ENCODE measurements at places on chromosomes 3 and 15.

GRCh38 chr3:15071699-15072098 is 6.6 kb upstream of the MRPS25 start:
- no peak for DNase-seq
- no peak overlapping the region for H3K27ac ChIP-seq
- H3K27me3 ChIP-seq, result no peaks in the 10 kb centered on the region
- H3K4me1 ChIP-seq, result no peaks in the 10 kb centered on the region
- no peak overlapping the region for H3K4me3 ChIP-seq

DNA sequence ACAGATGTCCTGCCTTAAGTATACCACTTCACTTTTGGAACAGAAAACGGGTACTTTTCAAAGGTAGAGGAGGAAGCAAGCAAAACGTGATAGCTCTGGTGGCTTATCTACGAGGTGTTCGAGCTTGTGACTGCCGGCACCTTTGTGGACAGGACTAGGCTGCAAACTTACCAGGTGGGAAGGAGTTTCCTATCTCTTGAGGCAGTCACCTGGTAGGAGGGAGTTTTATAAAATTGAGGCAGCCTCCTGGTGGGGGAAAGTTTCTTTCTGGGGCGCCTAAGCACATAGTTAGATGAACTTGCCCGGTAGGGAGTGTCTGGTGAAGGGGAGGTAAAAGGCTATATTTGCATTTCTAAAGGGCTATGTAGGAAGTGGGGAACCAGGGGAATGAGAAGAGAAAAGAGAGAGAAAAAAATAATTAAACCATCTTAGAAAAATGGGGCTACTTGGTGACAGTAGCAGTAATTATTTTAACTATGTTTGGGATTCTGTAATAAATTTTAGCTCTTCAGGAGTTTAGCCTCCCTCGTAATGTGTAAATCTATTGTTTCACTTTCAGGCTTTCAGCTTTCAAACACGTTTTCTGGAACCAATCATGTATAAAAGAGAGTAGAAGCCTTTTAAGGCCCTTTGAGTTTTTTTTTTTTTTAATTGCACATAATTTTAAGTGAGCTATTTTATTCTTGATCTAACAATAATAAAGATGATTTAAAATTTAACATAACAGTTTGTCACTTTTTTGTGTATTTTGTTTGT is 131.0 kb downstream of the IL5RA start:
- H3K4me1 ChIP-seq, result no peaks in the 10 kb centered on the region
- H3K27ac ChIP-seq, result no peak overlapping the region
- H3K36me3 ChIP-seq, result no peaks in the 10 kb centered on the region
- H3K27me3 ChIP-seq, result no peaks in the 10 kb centered on the region
- H3K4me3 ChIP-seq, result no peak overlapping the region
- no peak for DNase-seq

DNA sequence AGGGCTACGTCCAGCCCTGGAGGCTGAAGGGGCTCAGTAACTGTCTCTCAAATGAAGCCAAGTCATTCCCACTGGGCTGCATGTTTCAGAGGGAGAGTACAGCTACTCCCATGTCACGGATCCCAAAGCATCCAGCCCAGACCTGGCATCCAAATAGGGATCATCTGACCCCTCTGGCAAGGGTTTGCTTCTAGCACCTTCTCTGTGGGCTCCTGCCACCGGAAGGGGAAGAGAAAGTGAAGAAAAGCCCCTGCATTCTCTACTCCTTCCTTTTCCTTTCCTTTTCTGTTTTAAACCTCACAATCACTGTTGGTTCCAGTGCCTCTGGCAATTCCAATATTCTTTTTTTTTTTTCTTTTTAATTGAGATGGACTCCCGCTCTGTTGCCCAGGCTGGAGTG is 64.5 kb upstream of the CTSH start:
- no peaks in the 10 kb centered on the region for H3K36me3 ChIP-seq
- no peak overlapping the region for H3K4me3 ChIP-seq
- DNase-seq, result no peak
- H3K27ac ChIP-seq, result no peak overlapping the region

DNA sequence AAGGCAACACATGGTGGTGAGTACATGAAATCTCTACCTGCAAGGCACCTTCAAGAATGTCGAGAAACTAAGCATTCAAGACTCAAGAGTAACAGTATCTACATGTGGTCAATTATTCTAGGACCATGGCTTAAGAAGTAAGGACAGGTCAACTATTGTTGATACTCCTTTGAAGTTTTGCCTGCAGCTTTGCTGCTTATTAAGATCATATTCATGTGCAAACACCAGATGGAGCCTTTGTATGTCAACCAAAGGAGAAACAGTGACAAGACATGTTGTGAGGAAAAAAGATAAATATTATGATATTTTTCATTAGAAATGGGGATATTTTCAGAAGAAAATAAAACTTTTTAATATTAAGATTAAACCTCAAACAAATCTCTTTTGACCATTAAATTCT is 52.3 kb upstream of the FGF7 start:
- no peak for DNase-seq
- no peak overlapping the region for H3K4me3 ChIP-seq
- H3K27ac ChIP-seq, result no peak overlapping the region
- no peaks in the 10 kb centered on the region for H3K36me3 ChIP-seq
- H3K4me1 ChIP-seq, result no peaks in the 10 kb centered on the region

DNA sequence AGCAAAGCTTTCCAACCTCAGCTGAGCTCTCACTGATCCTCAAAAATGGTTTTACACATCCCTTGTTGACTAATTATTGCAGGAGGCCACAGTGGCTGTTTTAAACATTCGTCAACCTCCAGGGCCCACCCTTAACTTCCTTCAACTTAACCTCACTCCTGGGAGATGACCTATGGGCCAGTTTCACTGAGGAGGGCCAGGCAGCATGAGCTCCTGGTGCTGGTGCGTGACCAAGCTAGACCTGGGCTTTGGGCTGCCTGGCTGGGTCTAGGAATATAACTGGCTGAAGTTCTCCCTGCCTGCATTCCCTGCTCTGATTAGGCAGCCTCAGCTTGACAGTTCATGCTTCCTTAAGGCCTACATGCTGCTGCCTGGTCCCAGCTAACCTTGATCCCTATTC is 273.7 kb upstream of the ATP11B start:
- no peaks in the 10 kb centered on the region for H3K4me1 ChIP-seq
- H3K27me3 ChIP-seq, result no peaks in the 10 kb centered on the region
- H3K36me3 ChIP-seq, result no peaks in the 10 kb centered on the region

- no peak for DNase-seq
- no peaks in the 10 kb centered on the region for H3K36me3 ChIP-seq
- no peaks in the 10 kb centered on the region for H3K4me1 ChIP-seq
These were observed 169.7 kb upstream of the AGTR1 start for GRCh38 chr3:148528024-148528423.

DNA sequence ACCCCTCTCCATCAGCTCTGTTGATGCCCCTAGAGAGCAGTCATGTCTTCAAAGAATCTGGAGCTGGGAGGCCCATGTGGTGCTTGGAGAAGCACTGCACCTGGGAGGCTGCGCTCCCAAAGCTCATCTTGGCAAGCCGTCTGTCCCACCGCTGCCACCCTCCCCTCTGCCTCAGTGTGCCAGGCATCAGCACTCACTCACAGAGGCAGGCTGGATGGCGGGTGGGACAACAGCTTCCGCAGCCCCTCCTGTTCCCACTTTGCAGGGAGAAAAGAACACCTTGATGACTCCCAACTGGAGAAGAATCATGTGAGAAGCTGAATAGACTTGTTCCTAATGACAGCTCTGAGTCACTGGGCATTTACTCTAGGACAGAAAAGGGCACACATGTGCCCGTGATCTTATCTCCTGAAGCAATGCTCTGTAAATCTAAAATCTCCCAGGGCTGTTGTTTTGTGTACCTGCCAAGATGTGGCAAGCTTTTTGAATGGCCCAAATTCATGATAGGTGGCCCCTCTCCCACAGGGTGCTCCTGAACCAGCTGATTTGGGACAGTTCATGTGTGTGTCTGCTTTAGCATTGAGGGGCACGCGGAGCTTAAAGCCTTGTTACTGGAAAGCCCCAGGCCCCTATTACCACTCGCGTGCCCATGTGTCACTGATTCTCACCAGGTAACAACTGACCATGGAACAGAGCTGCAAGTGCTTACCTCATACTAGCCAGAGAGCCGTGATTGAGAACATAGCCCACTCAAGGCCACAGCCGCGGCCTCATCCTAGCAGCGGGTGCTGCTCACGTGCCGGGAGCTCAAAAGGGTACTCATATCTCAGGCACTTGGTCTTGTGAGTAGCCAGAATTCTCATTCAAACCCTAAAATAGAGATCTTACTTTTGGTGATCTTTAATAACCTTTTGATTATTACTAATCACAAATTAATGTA is 104.4 kb downstream of the DNAJB8 start:
- no peak overlapping the region for H3K4me3 ChIP-seq
- no peaks in the 10 kb centered on the region for H3K36me3 ChIP-seq
- no peaks in the 10 kb centered on the region for H3K27me3 ChIP-seq
- DNase-seq, result no peak
- H3K4me1 ChIP-seq, result peaks cover 31% of the 10 kb centered on the region
- H3K27ac ChIP-seq, result no peak overlapping the region

DNA sequence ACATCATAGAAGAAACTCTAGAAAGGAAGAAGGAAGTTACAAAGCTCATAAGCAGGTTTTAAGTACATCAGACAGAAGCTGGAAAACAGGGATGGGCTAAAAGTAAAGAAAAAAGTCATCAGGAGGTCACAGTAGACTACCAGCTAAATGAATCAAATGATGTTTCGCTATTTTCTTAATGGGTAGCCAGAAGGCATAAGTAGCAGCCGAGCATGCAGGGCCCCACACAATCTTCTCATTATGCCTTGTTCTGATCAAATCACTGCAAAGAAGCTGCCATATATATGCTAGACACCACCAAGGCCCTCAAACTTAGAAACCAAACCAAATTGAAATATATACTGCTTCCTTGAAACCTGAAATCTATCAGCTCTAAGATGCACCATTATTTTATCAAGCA is 349.1 kb downstream of the ULK4 start:
- H3K36me3 ChIP-seq, result no peaks in the 10 kb centered on the region
- no peaks in the 10 kb centered on the region for H3K27me3 ChIP-seq
- no peak overlapping the region for H3K27ac ChIP-seq

DNA sequence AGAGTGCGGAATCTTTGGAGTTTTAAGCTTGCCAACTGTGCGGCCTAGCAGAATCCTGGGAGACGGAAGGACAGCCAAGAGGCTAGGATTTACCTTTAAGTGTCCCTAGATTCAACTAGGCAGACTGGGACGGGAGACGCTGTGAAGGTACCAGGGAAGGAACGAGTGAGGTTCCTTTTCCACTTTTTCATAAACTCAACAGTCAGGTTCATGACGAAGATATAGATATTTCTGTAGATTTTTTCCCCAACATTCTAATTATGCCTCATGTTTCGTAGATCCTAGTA is 564 bp upstream of the GABPB1 start:
- peaks cover 38% of the 10 kb centered on the region for H3K4me1 ChIP-seq
- H3K27ac ChIP-seq, result peak overlapping the region; percentile 93
- no peaks in the 10 kb centered on the region for H3K36me3 ChIP-seq
- no peak for DNase-seq
- H3K27me3 ChIP-seq, result no peaks in the 10 kb centered on the region

- no peaks in the 10 kb centered on the region for H3K27me3 ChIP-seq
- no peaks in the 10 kb centered on the region for H3K36me3 ChIP-seq
- no peak overlapping the region for H3K4me3 ChIP-seq
- no peak overlapping the region for H3K27ac ChIP-seq
- no peak for DNase-seq
These were observed 27.6 kb downstream of the EAF1 start for GRCh38 chr3:15454965-15455364.

DNA sequence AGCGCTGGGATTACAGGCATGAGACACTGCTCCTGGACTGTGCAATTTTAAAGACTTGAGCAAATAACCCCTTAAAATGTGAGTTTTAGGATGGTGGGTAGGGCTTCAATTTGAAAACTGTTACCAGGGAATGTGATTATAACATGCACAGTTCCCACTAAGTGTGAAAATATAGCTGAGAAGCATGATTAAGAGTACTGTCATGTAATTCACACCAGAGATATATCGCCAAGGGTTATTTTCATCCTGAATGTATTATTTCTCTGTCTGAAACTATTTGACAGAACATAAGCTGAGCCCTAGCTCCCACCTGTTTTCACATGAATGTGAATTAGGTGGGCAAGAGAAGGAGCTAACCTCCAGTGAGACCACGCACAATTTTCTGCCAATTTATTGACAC is 457.2 kb downstream of the GABRG3 start:
- no peaks in the 10 kb centered on the region for H3K27me3 ChIP-seq
- DNase-seq, result no peak
- no peak overlapping the region for H3K27ac ChIP-seq
- no peaks in the 10 kb centered on the region for H3K36me3 ChIP-seq
- no peak overlapping the region for H3K4me3 ChIP-seq

DNA sequence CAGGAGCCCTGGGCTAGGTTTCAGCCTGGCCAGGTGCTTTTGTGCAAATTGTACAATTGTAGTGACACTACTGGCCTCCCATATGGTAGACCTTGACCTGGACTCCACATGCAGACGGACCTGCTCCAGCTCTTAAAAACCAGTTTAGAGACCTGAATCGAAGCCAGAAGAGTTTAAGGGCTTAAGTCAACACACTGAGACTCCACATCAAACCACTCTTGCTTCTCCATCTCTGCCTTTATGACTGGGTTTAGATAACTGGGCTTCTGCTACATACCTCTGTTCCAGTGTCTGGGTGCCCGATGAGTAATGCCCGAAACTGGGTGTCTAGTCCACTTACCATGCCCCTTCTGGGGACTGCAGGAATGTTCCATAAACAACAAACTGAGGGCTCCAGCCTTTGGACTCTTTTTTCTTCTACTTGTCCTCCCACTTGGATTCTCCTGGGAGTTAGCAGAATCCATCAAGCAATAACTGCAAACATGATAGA is 32.8 kb downstream of the TMEM212 start:
- H3K27me3 ChIP-seq, result no peaks in the 10 kb centered on the region
- H3K4me3 ChIP-seq, result no peak overlapping the region
- peaks cover 18% of the 10 kb centered on the region for H3K4me1 ChIP-seq
- H3K27ac ChIP-seq, result no peak overlapping the region

DNA sequence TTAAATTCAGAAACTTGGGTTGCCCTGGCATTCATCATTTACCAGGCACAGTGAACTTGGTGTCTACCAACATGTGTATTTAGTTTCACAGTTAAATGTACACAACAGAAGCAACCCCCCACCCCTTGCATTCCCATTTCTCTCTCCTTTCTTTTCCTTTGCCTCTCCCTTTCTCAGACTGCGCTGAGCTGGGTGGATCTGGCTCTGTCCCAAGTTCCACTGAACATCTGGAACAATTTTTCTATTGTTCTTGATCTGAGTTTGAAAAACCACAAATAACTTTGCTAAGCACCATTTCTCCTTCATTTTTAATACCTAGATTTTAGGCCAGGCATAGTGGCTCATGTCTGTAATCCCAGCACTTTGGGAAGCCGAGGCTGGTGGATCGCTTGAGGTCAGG is 242.2 kb downstream of the ABHD5 start:
- H3K4me1 ChIP-seq, result no peaks in the 10 kb centered on the region
- H3K36me3 ChIP-seq, result no peaks in the 10 kb centered on the region
- H3K27me3 ChIP-seq, result no peaks in the 10 kb centered on the region
- no peak for DNase-seq
- H3K4me3 ChIP-seq, result no peak overlapping the region

- no peak overlapping the region for H3K27ac ChIP-seq
- H3K27me3 ChIP-seq, result no peaks in the 10 kb centered on the region
- H3K4me3 ChIP-seq, result no peak overlapping the region
- H3K36me3 ChIP-seq, result no peaks in the 10 kb centered on the region
These were observed 86.3 kb downstream of the IGF1R start for GRCh38 chr15:98734466-98735199.

GRCh38 chr3:122944671-122945161 is 82.8 kb downstream of the SEMA5B start:
- DNase-seq, result no peak
- no peaks in the 10 kb centered on the region for H3K36me3 ChIP-seq
- no peak overlapping the region for H3K27ac ChIP-seq
- no peaks in the 10 kb centered on the region for H3K4me1 ChIP-seq
- no peak overlapping the region for H3K4me3 ChIP-seq
